Fibroblast of lung (primary cell): ENCODE measurements at places on chromosomes 1 and 21.
A peak's percentile ranks its signal among the peaks of the same experiment; 100 is the strongest.

- no peak for DNase-seq
Observed at GRCh38 chr1:57093122-57093521, 127.3 kb upstream of the C8B start.

GRCh38 chr1:78145105-78145580 lies 99.4 kb downstream of the GIPC2 start:
- peak; percentile 73 for DNase-seq

- DNase-seq = no peak
Observed at GRCh38 chr1:112457955-112458354, 50.8 kb upstream of the WNT2B start.

DNA sequence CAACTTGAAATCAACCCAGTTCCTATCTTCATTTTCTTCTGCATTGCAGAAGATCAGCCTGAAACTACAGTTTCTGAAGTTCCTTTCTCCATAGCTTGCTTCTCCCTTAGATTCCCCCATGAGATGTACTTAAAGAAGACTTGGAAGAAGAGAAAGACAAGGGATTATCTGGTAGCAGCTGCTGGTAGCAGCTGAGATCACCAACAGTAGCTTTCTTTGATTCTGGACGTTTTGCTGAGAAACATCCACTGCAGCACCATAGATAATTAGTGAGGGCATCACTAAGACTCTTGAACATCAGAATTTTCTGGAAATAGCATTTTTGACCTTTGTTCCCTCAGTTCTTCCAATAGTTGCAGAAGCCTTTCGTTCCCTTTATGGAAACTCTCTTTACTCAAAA lies 465 bp upstream of the CFHR3 start:
- no peak for DNase-seq

- DNase-seq = no peak
Observed at GRCh38 chr21:38027901-38028498, 111.7 kb upstream of the KCNJ6 start.

GRCh38 chr1:17155257-17155920 lies 36.1 kb upstream of the PADI2 start:
- no peak for DNase-seq

DNA sequence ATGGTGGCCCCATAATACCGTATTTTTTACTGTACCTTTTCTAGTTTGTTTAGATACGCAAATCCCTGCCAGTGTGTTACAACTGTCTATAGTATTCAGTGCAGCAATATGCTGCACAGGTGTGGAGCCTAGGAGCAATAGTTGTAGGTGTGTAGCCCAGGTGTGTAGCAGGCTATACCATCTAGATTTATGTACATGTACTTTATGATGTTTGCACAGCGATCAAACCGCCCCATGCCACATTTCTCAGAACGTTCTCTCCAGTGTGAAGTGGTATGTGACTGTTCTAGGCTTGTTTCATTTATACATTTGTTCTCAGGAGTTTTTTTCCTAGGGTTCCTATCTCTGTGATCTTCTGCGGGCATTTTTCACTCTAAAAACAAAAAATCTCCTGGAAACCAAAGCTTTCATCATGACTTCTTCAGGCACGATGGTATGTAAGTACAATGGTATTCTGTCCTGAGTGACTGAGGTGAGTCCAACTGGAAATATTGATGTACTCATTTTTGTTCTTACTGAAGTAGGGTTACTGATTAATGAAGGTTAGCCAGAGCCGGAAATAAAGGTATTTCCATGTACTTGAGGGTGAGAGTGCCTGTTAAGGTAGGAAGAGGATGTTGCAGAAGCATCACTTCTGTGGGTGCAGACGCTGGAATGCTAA lies 153.0 kb downstream of the GABPA start:
- no peak for DNase-seq

DNA sequence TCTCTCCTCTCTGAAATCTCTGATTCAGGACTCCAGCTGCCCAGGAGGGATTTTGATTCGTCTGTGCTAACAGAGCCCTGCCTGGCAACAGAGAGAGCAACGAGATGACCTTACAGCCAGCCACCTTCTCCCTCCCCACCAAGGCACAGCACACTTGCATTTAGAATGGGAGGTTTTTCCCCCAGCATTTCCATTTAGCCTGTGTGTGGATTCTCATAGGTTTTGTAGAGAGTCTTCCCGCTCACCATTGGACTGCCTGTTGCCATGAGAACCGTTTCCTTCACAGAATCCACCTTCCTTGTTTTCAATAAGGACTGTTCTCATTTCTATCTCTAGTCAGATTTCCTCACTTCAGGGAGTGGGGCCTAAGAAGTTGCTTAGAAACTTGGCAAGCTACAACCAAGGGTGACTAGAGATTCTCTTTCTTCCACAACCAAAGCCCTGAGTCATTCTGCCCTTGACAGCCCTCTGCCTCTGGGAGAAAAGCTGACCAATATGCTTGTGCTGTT lies 5.8 kb upstream of the IKBKE start:
- DNase-seq = peak; percentile 95

- no peak for DNase-seq
Observed at GRCh38 chr1:59514061-59514909, 217.4 kb downstream of the FGGY start.

- peak; percentile 34 for DNase-seq
Observed at GRCh38 chr1:201126832-201127754, at the start of gene ASCL5. Gene ASCL5, minus strand, starts transcription at chr1:201127184. Its CDS starts 11,812 bp downstream, at chr1:201115372.

GRCh38 chr1:8665833-8666232 lies 151.6 kb downstream of the RERE start:
- no peak for DNase-seq

DNA sequence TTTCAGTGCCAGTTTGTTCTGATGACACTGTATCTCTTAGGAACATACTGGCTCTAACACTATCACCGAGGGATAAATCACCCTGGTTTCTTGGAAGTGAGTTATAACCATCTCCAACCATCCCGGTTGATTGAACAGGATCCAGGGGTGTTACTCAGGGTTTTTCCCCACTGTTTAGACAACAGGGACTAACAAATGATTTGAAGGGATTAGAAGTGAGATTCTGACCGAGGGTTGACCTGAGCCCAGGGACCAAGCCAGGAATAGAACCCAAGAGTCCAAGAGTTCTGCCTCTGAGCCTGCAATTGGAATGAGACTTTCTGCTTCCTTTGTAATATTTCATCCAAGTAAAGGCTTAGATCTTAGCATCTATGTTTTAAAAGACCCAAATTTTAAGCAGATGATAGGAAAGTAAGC lies 154.0 kb downstream of the DHRS3 start:
- peak; percentile 75 for DNase-seq

GRCh38 chr1:193326296-193326695 lies 139.9 kb upstream of the B3GALT2 start:
- no peak for DNase-seq

DNA sequence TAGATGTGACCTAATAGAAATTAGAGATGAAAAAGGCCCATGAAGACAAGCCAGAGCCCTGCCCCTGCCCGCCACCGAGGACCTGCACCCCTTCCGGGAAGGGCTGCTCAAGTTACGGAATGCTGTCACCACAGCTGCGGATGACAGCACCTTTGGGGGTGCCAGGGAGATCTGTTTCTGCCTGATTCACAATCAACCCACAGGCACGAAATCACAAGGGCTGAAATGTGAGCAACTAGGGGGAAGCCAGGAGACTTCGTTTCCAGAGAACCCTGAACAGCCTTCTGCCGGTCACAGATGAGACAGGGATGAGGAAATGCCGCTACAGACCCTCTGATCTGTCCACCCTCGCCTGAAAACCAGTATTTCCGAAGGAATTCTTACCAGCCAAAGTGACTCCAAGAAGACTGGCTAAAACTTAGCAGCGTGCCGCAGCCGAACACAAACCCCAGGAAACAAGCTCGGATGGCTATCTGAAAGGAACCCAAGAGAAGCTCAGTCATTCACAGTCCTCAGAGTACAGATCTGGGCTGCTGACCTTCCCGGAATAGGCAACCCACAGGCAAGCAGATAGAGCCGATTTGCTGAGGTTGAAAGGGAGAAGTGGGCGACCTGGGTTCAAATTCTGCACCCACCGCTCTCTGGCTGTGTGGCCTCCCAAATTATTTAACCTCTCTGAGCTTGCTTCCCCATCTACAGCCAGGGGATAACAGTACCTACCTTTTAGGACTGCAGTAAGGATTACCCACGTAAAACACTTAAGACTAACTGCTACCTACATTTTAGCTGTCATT lies 1.1 kb downstream of the ICMT start:
- no peak for DNase-seq

DNA sequence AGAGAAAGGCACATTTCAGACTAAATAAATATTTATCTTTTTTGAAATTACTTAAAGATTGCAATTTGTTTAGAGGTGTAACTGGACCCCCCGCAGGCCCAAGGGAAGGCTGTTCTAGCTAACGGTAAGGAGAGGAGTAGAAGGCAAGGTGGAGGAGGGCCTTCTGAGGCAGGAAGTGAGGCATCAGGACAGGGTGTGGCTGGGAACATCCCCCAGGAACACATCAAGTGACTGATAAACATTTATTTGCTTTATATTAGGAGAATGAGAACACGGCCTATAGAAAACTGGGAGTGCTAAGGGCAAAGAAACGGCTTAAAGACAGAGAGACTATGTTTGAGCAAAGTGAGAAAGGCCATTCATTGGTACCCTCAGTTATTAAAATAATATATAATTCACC lies 23.2 kb downstream of the HIVEP3 start:
- no peak for DNase-seq

DNA sequence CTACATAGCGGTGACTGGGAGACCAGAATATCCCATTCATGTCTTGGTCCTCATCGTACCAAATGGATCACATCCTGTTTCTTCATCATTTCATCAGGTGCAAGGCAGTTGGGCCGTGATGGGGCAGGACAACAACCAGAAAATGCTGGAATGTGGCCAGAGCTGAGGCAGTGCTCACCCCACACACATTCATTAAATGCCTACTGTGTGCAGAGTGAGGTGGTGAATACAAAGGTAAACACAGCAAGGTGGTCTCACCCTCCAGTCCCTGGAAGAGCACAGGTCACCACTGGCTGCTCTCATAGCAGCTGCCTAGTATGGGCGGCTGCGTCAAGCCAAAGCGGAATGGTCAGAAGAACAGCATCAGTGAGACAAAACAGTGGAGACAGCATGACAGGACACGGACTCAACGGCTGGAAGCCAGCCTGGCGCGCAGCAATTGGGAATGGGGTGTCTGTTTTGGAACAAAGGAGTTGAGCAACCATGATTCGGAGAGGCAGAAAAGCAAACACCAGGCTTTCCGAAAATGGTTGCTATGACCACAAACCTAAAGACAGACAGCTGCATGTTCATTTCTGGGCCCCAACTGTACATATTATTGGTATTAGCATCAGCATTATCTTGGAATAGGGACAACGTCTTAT lies 5.6 kb upstream of the ADAMTSL4 start:
- peak; percentile 69 for DNase-seq

DNA sequence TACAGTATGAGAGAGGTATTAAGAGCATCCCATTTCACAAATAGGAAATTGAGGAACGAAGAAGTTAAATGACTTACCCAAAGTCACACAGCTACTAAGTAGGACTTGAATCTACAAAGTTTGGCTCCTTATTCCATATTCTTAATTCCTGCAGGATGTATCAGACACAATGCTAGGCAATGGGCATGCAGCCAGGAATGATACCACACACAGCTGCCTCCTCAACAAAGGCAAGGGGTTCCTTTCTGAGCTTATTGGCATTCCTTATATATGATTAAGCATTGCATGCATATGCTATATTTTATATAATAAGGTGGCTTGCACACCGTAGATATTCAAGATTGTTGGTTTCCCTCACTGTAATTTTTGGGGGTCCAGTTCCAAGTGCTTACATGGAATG lies 34.2 kb upstream of the JUN start:
- peak; percentile 97 for DNase-seq

- DNase-seq = no peak
Observed at GRCh38 chr21:37008724-37009123, 2.2 kb downstream of the RIPPLY3 start.

- peak; percentile 26 for DNase-seq
Observed at GRCh38 chr1:103220631-103221041, 112.3 kb upstream of the COL11A1 start.

- no peak for DNase-seq
Observed at GRCh38 chr1:14313731-14314431, 284.6 kb upstream of the KAZN start.

DNA sequence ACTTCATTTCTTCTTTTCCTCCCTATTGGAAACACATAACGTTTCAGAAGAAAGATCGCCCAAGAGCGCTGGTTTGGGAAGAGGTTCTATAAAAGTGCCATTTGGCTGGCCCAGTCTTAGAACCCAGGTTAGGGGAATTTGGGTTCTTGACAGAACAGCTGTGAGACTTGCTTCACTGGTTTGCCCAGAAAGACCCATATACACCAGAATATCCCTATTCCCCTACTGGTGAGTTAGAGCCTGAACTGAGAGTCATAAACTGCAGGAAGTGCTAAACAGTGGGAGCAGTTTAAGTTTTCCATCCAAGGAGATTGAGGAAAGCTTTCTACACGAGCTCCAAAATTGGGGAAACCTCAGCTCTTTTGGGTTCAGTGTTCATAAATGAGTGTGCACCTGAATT lies 275.2 kb downstream of the VAV3 start:
- no peak for DNase-seq

DNA sequence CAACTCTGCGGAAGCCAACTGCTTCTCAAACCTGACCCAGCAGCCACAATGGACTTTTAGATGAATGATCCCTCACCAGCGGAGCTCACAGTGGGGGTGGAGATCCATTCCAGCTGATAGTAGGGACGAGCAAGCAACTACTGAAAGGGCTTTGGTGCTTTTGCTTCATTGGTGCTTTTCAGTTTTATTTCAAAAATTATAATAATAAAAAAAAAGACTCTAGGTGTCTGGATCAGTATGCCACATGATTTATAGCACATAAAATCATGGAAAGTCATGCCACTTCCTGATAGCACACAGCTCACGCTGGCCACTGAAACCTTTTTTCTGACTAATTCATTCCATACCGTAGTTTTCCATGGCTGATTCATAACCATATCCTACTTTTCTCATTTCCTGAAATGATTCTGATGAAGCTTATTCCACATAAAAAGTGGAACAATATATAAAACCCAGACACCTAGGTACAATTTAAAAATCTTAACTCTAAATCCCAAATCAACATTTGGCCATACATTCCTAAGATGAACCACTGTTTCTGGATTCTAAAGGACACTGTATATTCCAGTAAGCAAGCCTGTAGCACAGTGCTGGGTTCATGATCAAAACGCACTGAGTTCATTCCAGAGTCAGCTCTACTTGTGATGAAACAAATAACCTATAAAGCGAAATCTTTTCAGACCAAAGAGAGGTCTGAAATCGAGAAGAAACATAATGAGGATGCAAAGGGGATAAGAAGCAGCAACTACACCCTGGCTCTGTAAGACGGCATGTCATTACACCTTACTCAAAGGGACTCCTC lies 41.3 kb upstream of the KCNE1 start:
- DNase-seq = peak; percentile 67

GRCh38 chr1:3776231-3776961 lies 3.8 kb downstream of the SMIM1 start:
- no peak for DNase-seq

GRCh38 chr1:46188295-46189030 lies 9.8 kb downstream of the POMGNT1 start:
- no peak for DNase-seq
